ENCODE measurements at places on chromosomes 7 and 10.

- no peak for DNase-seq
Measured at GRCh38 chr7:66642932-66643331, 14.3 kb downstream of the KCTD7 start.

DNA sequence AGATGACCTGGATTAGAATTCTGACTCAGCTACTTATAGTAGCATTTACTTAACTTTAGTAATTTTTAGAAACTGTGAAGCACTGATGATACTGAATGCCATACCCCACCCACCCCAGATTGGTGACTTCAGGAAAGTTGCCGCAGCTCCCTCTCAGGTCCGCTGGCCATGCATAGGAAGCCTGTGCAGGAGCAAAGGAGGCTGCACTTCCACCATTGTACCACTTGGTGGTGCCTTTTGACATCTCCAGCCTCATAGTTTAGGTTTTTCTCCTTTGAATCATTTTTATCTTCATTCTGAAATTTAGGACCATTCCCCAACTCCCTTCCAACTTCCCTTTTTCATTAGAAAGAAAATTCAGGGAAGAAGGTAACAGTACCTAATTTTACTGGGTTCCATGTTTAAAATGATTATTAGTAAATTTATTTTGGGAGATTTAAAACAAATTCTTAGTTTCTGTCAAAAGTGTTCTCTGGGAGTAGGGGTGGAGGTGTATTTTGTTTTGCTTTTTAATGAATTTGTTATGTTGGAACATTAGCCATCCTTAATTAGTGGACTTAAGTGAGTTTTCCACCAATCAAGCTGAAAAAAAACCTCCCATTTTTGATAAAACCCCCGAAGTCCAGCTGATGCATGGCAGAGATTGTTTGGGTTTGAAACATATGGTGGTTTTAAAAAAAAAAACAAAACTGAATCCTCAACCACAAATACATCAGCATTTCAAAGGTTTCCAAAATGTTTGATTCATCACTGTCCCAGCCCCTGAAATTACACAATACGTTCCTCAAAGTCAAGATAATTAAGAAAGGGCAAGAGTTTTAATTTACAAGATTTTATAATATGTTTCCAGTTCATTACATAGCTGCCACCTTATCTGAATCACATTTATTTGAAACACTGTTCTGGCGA lies 109.6 kb downstream of the WNT2 start:
- DNase-seq, result peak; percentile 16

DNA sequence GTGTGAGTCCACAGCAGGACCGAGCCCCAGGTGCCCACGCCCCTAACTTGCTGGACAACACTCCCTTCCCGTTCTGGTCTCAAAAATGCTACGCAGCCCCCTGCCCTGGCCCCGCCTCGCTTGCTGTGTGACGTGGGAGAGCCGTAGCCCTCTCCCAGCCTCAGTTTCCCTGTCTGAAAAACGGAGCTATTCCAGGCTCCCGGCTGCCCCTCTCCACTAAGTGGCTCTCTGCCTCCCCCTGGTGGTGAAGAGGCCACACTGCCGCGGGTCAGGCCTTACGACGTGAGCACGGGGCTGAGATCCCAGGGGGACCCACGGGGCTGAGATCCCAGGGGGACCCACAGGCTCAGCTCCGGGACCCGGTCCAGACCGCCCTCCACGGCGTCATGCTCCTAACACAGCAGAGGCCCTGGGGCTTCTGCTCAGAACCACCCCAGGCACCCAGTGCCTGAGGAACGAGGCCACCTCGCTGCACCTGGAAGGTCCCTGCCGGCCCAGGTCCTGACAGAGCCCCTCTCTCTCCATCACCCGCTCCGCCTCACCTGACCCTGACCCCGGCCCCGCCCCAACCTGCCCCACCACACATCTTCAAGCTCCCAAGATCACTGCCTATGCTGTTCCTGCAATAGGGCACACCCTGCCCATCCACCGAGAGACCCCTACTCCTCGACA lies 26.7 kb downstream of the MICALL2 start:
- DNase-seq, result peak; percentile 82

GRCh38 chr10:70804421-70804808 lies 11.3 kb upstream of the SGPL1 start:
- no peak for DNase-seq

- DNase-seq, result no peak
Measured at GRCh38 chr10:119806334-119807130, 66.1 kb downstream of the MCMBP start.

DNA sequence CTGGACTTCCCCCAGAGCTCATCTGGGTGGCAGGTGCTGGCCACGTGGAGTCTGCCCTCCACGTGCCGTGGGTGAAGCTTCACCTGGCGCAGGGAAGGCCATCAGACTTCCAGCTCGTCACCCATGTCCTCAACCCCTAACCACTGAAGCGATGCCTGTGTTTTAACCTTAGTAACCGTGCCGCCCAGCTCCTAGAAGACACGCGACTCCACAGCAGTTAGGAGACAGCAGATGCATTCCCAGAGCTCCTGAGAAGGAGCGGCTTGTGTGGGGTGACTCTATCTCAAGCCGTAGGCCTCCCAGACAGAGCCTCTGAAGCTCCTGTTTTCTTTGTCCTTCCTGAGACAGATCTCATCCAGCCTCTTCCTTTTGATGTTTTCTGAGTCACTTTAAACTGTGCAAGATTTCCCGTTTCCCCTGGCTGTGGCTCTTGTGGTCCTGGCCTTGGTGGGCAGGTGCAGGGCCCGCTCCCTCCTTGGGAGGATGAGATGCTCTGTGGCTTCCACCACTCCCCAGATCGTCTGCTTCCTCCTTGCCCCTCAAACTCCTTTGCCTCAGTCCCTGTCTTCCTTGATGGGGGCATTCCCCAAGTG lies 41.4 kb upstream of the AP5Z1 start:
- DNase-seq, result no peak

DNA sequence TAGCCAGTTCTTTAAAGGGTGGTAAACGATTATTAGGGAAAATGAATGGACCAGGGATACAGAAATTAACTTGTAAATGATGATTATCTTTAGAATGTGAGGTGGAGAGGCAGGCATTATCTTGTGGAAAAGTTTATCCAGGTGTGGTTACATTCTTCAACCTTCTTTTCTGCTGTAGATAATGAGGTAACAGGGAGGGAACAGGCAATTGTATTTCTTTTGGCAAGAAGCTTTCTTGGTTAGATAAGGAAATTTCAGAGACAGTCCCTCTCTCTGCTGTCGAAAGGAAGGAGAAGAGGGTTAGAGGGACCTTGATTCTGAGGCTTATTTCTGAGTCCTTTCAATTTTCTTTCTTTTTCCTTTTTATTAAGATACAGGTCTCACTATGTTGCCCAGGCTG lies 32.1 kb downstream of the MRPL32 start:
- DNase-seq, result no peak

DNA sequence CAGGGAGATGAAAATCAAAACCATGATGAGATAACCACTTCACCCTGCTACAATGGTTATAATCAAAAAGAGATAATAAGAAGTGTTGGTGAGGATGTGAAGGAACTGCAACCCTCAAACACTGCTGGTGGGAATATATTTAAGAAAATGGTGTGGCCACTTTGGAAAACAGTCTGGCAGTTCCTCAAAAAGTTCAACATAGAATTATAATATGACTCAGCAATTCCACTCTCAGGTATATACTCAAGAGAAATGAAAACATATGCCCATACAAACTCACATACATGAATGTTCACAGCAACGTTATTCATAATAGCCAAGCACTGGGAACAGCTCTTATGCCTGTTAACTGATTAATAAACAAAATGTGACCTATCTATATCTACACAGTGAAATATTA lies 104.8 kb downstream of the SLC25A13 start:
- no peak for DNase-seq

DNA sequence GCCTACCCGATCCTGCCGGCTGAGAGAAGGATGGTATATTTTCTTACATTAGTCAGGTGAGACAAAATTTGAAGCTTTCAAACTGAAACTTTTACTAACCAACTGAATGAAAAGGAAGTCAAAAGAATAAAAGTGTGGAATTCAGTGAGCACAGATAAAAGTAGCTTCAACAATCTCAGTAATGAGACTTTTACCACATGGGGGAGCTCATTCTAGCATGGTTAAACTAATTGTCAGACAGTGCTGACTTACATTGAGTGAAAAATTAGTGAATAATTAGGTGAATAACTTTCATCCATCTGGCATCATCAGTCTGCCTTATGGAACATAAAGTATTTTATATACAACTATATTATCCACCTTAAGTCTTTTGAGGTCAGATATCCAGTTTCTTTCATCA lies 8.4 kb downstream of the FAM237B start:
- no peak for DNase-seq

GRCh38 chr7:116653646-116654045 lies 18.4 kb upstream of the MET start:
- DNase-seq, result no peak

DNA sequence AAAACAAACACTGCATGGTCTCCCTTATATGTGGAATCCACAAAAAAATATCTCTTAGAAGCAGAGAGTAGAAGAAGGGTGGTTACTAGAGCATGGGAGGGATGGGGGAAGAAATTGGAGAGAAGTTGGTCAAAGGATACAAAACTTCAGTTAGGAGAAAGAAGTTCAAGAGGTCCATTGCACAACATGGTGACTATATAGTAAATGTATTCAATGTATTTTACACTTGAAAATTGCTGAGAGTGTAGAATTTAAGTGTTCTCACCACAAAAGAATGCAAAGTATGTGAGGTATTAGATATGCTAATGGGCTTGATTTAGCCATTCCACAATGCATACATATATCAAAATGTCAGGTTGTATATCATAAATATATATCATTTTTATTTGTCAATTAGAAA lies 232.0 kb upstream of the CELF2 start:
- no peak for DNase-seq

GRCh38 chr7:31302356-31302755 lies 38.2 kb downstream of the NEUROD6 start:
- DNase-seq, result no peak

DNA sequence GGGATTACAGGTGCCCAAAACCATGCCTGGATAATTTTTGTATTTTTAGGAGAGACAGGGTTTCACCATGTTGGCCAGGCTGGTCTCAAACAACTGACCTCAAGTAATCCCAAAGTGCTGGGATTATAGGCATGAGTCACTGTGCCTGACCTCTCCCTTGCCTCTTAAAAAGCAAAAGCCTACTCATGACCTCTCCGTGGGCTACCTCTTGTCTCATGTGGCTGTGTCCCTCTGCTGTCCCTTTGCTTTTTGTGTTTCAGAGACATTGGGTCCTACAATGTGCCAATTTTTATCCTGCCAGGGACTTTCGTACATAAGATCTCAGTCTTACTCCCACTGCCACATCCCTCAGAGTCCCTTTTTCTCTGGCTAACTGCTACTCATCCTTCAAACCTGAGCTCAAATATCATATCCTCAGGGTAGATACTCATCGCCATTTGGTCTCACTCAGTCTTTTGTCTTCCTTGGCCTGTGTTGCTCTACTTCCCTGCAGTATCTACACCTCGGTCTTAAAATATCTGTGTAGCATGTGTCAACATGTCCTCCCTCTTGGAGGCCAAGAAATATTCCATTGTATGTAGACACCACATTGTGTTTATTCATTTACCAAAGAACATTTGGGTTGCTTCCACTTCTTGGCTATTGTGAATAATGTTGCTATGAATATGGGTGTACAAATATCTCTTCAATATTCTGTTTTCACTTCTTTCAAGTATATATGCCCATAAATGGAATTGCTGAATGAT lies 465.0 kb upstream of the KLF6 start:
- no peak for DNase-seq

- DNase-seq, result no peak
Measured at GRCh38 chr7:107742678-107743566, 1.0 kb upstream of the CBLL1 start.

DNA sequence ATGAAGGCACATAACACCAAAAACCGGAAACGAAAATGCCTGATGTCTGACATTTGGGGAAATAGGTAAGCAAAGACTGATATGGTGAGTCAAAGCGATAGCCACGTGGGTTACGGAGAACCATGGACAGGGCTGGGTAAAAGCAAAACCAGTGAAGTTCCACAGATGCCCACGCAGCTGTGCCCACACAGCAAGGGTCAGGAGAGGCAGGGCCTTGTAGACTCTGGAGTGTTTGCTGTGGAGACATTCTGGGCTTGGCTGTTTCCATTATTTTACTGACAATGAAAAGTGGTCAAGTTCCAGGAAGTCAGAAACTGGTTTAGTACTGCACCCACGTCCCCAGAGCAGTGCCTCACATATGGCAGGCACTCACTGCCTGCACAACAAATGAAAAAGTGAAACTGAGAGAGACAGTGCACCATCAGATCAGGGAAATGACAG lies 148.7 kb downstream of the ZMYND11 start:
- peak; percentile 7 for DNase-seq

All from activated CD4-positive, alpha-beta T cell treated with anti-CD3 and anti-CD28 coated beads for 24 hours (primary cell).